ENCODE measurements at places on chromosomes 5 and 9. TPM values are rescaled to one million over a fixed set of nuclear protein-coding genes. Genes with fewer than 3 reads are reported as not detected.

Gene SMIM33
- not detected for total RNA-seq

Gene SDHA
- total RNA-seq: 428 TPM

DNA sequence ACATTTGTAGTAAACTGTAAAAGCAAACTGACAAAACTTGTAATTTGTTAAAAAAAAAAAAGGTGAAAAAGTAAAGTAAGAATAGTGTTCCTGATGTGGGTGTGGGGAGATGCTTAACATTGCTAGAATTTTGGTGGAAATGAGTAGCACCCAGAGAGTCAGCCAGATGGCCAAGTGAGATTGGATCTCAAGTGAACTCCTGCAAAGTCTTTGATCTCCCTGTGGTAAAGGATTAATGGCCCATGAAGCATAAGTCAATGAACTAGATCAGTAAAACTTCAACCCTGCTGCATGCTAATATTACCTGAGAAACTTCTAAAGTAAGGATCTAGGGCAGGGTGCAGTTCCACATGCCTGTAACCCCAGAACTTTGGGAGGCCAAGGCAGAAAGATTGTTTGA lies 19.0 kb upstream of the FAM169A start:
- DNase-seq: no peak

DNA sequence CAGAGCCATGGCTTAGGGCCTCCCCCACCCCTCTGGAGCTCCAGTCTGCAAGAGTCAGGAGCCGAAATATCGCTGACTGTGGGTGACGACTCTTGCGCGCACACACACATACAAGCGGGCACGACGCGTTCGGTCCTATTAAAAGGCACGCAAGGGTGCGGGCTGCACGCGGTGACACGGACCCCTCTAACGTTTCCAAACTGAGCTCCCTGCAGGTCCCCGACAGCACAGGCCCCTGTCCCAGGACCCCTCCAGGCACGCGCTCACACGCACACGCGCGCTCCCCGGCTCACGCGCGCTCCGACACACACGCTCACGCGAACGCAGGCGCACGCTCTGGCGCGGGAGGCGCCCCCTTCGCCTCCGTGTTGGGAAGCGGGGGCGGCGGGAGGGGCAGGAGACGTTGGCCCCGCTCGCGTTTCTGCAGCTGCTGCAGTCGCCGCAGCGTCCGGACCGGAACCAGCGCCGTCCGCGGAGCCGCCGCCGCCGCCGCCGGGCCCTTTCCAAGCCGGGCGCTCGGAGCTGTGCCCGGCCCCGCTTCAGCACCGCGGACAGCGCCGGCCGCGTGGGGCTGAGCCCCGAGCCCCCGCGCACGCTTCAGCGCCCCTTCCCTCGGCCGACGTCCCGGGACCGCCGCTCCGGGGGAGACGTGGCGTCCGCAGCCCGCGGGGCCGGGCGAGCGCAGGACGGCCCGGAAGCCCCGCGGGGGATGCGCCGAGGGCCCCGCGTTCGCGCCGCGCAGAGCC lies at the start of gene GRIN1:
GRIN1 (plus strand) TSS at position 433 of the 746 bp plus-strand sequence. CDS start 333 bp downstream, outside the sequence.
- DNase-seq: peak; percentile 80

DNA sequence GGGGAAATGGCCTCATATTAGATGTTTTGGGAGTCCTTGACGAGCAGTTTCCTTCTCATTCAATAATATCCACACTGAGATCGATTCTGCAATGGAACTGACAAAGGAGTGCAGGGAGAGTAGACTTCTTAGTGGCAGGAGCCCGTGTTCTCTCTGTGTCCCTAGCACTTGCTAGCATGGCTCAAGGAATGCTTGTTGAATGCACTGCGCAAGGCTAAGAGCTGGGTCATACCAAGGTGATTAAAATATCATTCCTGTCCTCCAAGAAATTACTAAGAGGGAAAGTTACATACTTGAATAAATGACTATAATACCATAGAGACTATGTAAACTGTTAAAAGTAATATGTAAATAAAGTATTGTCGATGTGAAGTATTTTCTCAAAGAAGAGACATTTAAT lies 630.1 kb downstream of the IRX1 start:
- no peak for DNase-seq

Gene PCDHGB3
- 4.8 TPM for total RNA-seq

DNA sequence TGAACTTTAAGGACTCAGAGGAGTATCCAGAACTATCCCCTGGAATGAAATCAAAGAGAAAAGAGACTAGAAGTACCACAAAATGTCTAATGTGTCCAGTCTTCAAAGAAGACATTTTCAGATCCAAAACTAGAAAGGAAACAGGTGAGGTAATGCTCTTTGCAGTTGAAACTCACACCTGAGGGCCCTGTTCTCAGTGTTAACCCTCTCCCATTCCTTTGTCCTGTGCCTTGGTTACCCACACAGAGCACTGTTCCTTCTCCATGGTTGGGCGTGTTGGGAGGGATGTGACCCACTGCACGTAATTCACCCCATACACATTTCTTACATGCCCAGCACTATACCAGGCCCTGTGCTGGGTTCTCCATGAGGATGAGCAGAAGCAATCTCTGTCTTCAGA lies 21.3 kb downstream of the MSANTD3 start:
- no peak for DNase-seq

DNA sequence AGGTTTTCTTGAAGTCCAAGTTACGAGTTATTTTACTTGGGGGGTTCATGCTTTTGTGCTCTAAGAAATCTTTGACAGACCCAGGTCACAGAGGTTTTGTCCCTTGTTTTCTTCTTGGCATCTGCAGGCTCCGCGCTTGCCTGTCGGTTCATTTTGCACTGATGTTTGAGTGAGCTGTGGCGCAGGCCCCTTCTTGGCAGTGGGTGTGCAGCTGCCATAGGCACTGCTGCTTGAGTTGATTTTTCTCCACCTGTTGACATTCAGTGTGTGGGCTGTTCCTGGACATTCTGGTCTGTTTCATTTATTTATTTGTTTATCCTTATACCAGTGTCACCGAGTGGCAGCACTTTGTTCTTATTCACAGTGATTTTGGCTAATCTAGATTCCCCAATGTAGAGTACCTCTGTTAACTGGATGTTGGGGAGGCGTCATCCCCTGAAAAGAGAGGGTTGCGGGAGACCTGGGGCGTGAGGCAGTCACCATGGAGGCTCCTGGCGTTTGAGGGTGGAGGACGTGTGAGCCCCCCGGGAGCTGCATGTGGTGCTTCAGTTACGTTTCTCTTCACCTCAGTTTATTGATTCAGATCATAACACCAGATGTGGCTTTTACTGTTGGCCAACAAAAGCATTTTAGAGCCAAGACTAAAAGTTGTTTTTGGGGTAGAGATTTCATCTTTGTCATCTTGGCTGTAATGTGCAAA lies 121.4 kb upstream of the CACNA1B start:
- DNase-seq: no peak

DNA sequence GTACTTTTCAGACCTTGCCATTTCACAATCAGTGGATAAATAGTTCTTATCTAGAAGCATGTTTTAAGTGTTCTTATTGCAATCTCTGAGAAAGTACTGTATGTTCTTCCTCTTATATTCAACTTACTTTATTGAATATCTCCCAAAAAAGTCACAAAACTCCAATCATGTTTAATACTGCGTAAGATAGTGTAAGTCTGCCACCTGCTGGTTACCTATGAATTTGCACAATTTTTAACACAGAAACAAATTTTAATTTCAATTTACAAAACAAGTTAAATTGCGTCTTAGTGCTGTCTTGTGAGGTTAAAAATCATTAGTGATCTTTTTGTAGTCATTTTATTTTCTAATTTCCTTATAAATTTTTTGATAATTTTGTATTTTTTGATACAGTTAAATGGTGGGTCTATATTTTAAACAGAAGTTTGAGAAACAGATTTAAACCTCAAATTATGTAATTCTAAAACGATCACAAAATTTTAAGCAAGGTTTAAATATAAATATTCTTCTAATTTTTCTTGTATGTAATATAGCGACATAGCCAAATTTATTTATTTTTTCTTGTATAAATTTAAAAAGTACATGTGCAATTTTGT lies 115.8 kb downstream of the EMB start:
- DNase-seq: no peak

DNA sequence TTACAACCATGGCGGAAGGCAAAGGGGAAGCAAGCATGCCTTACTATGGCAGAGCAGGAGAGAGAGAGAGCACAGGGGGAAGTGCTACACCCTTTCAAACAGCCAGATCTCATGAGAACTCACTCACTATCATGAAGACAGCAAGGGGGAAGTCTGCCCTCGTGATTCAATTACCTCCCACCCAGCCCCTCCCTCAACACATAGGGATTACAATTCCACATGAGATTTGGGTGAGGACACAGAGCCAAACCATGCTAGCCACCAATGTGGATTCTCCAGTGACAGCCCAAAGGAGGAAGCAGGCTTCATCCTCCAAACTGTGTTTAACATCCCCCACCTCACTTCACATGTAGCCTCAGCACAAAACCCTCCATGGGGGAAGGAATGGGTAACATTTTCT lies 563.7 kb downstream of the CDK5RAP2 start:
- no peak for DNase-seq

Gene TRIM32
- total RNA-seq: 16.0 TPM

DNA sequence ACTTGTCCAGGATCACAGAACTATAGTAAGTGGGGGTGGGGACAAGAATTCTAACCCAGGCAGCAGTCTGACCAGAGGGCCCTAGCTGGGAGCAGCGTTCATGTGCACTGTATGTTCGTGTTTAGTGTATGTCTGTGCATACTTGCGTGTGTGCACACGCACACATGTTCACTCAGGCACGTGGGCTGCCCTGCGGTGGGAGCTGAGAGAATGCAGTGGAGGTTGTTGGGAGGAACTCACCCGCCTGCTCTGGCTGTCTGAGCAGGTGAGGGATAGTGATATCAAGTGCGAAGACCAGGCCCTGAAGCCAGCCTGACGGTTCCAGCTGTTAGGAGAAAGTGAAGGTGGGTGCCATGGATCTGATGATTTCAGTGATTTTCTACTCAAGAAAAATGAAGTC lies 942 bp downstream of the DCANP1 start:
- DNase-seq: no peak

DNA sequence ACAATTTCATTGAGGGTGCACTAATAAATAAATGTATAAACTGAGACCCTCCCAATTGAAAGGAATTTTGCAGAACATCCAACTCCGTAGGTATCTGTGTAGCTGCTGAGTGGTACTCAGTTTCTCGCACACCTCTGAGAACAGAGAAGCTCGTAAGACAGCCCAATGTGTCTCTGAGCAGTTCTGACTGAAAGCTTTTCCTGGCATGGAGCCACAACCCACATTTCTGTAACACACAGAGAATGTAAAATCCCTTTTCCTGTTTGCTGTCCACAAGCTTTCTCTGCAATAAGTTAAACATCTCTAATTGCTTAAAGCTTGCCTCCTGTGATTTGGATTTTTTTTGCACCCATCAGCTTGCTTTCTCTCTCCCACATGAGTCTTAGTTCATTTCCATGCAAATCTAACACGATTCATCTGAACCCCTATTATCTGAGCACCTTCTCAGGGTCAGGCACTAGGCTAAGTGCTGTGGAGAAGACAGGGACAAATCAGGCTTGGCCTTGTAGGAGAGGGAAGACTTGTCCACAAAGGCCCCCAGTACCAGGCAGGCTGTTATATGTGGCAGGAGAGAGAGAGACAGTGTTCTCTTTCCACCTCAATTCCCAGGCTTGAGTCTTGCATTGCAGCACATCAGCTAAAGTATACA lies 44.2 kb upstream of the COL15A1 start:
- DNase-seq: no peak

DNA sequence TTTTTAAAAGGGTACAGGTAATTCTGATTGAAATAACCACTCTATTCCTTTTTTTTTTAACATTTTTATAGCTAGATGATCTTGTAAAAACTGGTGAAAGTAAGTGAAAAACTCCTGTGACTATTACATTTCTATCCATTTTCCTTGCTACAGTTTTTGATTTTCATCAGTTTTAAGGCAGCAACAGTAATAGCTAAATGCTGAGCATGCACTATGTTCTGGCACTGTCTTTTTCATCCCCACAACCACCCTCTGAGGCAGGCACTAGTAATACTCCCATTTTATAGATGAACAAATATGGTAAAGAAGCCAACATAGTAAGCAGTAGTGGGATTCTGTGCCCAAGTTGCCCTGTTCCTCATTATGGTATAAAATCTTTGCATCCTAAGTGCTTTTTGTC lies 113.0 kb upstream of the IL7R start:
- no peak for DNase-seq

Gene BTF3
- 380 TPM for total RNA-seq

DNA sequence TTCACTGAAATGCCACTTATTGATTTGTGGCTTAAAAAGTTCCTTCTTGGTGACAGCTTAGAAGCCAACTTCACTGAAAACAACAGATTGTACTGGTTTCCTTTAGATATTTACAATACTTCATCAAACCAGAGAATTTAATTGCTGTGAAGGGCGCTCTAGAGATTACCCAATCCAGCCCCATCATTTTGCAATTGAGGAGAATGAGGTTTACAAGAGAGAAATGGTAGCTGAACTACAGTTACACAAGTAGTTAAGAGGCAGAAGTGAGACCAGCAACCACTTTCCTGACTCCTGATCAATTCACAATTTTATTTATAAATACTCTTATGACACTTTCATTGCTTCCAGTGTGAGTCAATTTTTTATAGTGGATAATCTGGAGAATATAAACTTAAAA lies 103.5 kb upstream of the APC start:
- no peak for DNase-seq

Gene TMOD1
- total RNA-seq: 219 TPM

GRCh38 chr5:36688722-36689121 lies 82.3 kb downstream of the SLC1A3 start:
- no peak for DNase-seq

GRCh38 chr5:179267071-179267670 lies 78.1 kb downstream of the ADAMTS2 start:
- DNase-seq: peak; percentile 79

DNA sequence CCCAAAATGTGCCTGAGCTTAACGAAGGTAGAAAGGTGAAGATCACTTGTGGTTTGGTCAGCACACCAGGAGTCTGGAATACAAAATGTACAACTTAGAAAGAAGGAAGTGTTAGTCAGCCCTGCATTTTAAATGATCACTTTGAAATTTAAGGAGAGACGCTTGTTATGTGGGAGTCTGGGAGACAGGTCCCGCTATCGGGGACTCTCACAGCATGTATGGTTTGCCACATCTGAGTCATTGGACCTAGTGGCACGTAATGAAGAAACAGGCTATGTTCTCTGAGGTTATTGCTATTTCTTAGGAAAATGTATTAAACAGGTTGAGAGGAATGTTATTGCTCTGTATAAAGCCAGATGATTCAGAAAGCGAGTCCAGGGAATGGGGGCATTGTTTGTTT lies 2362.5 kb upstream of the WWC1 start:
- no peak for DNase-seq

Gene FAM78A
- 37.9 TPM for total RNA-seq

- DNase-seq: no peak
Measured at GRCh38 chr5:151531581-151531980, 59.5 kb downstream of the FAT2 start.

- no peak for DNase-seq
Measured at GRCh38 chr5:28823231-28823630, 1784.8 kb upstream of the CDH9 start.

DNA sequence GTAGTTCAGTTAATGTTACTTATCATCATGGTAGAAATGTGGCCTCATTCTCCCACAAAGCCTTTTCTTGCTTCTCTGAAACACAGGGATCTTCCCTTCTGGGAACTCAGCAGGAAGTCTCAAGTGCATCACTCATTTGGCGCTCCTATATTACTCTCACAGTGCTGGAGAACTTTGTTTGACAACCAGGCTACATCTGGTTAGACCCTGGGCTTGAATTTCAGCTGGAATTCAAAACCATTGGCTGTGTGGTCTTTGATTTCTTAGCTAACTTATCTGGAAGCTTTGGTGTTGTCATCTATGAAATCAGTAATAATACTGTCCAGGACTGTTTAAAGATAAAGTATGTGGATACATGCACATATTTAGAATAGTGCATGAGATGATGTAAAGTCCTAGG lies 1777.1 kb downstream of the MAT2B start:
- DNase-seq: no peak

Data from right cardiac atrium (tissue), 5 donors.